Kasumi-1 (cell line): ENCODE measurements at places on chromosomes 12 and 14.
A peak's percentile ranks its signal among the peaks of the same experiment; 100 is the strongest.

- no peak for DNase-seq
These were observed 91.9 kb upstream of the RESF1 start for GRCh38 chr12:31867292-31867691.

- DNase-seq: no peak
These were observed 20.6 kb upstream of the PYGL start for GRCh38 chr14:50964683-50965390.

DNA sequence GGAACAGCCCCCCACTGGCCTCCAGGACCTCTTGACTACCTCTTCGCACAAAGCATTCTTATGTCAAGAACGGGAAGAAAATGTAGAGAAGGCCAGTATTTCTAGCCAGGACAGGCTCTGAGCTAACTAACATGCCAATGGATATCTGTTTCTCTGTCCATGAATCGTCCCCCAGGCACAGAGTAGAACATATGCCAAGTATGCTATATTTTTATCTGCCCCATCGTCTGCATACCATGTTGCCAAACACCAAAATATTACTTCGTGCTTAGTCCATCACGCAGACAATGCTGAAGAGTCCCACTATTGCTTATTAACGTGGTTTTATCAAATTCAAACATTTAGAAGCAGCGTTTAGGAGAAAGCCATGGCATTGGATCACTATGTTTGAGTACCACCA lies 151.4 kb upstream of the CPSF6 start:
- no peak for DNase-seq

DNA sequence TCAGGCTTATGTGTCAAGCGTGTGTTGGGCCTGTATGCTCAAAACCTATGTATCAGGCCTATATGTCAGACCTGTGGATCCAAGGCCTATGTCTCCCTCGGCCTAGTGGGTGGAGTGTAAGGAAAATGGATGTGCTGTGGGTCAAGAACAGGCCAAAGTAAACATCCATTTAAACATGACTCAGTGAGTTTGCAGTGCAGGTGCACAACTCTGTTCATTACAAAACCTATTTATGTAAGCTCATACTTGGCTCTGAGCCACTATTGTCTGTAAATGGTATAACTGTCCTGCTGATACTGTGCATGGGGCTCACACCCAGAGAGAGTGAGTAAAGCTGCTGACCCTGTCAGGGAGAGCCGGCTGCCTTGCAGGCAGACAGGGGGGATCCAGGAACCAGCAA lies 249.7 kb upstream of the AVPR1A start:
- DNase-seq: no peak

- DNase-seq: peak; percentile 10
These were observed 369.6 kb downstream of the DPF3 start for GRCh38 chr14:72524295-72524629.

GRCh38 chr14:64561631-64562030 lies 11.9 kb downstream of the PPP1R36 start:
- DNase-seq: no peak

GRCh38 chr14:79552778-79553177 lies 658.5 kb downstream of the DIO2 start:
- no peak for DNase-seq

DNA sequence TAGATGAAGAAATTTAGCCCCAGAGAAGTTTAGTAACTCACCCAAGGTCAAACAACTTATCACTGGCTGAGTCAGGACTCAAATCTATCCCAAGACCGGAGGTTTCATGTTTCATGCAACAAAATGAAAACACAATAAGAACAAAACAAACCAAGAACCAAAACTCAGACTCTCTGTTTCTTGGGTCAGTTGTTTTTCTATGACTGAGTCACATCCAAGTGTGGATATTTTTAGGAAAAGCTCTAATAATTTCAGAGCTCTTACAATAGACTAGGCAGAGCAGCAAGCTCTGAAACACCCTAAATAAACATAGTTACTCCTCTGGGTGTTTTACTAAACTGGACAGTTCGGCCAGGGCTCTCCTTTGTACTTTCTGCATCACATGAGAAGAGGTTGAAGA lies 87.6 kb upstream of the PRB2 start:
- DNase-seq: no peak

- no peak for DNase-seq
These were observed 93.4 kb downstream of the TSPAN9 start for GRCh38 chr12:3170423-3171194.

GRCh38 chr12:55955344-55955743 lies 10.5 kb downstream of the PMEL start:
- DNase-seq: no peak

GRCh38 chr12:16281157-16281556 lies 3.7 kb upstream of the SLC15A5 start:
- DNase-seq: no peak

GRCh38 chr12:94618995-94619695 lies 31.2 kb downstream of the TMCC3 start:
- DNase-seq: no peak
